Fibroblast of the aortic adventitia (primary cell): ENCODE measurements at places on chromosomes 4 and X. TPM values are rescaled to one million over a fixed set of nuclear protein-coding genes. Genes with fewer than 3 reads are reported as not detected.

HSPA4L gene
- total RNA-seq, result 10.7 and 10.9 TPM in 2 replicates

TLR1 gene
- total RNA-seq, result 3.2 and 3.5 TPM in 2 replicates

C4orf50 gene
- total RNA-seq, result 0.08 TPM in 1 of 2 replicates, not detected in the other

TKTL2 gene
- not detected in 2 replicates for total RNA-seq

MBNL3 gene
- total RNA-seq, result 5.8 and 10.2 TPM in 2 replicates

F11 gene
- not detected in 2 replicates for total RNA-seq

STK32B gene
- total RNA-seq, result 4.0 and 5.3 TPM in 2 replicates

WDR17 gene
- total RNA-seq, result 2.6 and 3.1 TPM in 2 replicates

PHKA2 gene
- 8.3 and 9.2 TPM in 2 replicates for total RNA-seq

DKK2 gene
- 0.27 and 0.82 TPM in 2 replicates for total RNA-seq

LRRC66 gene
- total RNA-seq, result 0.81 TPM in 1 of 2 replicates, not detected in the other

SRPK3 gene
- 0.54 TPM in 1 of 2 replicates, not detected in the other for total RNA-seq

SPANXA2 gene
- not detected in 2 replicates for total RNA-seq

LAMTOR3 gene
- total RNA-seq, result 11.5 and 69.9 TPM in 2 replicates

NXF3 gene
- total RNA-seq, result 1.6 TPM in 1 of 2 replicates, not detected in the other

UGT2B10 gene
- total RNA-seq, result not detected in 2 replicates

SYN1 gene
- total RNA-seq, result 0.09 TPM in 1 of 2 replicates, not detected in the other

CT45A10 gene
- not detected in 2 replicates for total RNA-seq

CNKSR2 gene
- 0.99 and 4.7 TPM in 2 replicates for total RNA-seq

GPR143 gene
- total RNA-seq, result 0.33 TPM in 1 of 2 replicates, not detected in the other

CBR4 gene
- total RNA-seq, result 23.4 and 34.6 TPM in 2 replicates

PNPLA4 gene
- total RNA-seq, result 1.5 and 14.2 TPM in 2 replicates

ASB5 gene
- 0.09 TPM in 1 of 2 replicates, not detected in the other for total RNA-seq

DMRTC1B gene
- not detected in 2 replicates for total RNA-seq

GLRB gene
- 3.0 and 7.8 TPM in 2 replicates for total RNA-seq

LONRF3 gene
- 1.5 TPM in 1 of 2 replicates, not detected in the other for total RNA-seq

ALAS2 gene
- not detected in 2 replicates for total RNA-seq

ASB12 gene
- not detected in 2 replicates for total RNA-seq

LEF1 gene
- 0.63 TPM in 1 of 2 replicates, not detected in the other for total RNA-seq
